ENCODE measurements at places on chromosomes 2 and 18.

DNA sequence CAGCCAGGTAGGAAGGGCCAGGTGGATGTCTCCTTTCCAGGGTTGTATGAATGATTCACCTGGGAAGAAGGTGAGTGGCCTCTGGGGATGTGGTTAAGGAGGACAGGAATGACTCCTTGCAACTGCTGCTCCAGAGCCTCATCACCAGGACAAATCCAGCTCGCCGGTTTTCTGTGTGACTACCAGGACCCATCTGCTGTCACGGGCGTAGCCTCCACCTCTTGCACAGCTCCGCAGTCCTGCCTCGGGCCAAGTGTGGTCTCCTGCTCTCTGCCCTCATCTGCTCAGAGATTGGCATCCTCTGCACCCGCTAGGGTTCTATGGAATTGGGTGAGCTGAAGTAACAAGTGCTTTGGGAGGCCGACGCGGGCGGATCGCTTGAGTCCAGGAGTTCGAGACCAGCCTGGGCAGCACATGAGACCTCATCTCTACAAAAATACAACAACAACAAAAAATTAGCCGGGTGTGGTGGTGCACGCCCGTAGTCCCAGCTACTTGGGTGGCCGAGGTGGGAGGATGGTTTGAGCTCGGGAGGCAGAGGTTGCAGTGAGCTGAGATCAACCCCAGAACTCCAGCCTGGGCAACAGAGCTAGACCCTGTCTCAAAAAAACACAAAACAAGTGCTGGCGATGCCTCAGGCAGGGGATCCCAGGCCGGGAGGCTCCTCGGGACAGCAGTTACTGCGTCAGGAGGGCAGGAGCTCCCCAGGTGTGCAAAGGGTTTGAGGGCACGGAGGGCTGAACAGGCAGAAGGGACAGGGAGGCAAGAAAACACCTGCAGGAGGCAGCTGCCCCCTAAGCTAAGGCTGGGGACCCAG, 831 bp upstream of the D2HGDH start:
- DNase-seq = no peak

DNA sequence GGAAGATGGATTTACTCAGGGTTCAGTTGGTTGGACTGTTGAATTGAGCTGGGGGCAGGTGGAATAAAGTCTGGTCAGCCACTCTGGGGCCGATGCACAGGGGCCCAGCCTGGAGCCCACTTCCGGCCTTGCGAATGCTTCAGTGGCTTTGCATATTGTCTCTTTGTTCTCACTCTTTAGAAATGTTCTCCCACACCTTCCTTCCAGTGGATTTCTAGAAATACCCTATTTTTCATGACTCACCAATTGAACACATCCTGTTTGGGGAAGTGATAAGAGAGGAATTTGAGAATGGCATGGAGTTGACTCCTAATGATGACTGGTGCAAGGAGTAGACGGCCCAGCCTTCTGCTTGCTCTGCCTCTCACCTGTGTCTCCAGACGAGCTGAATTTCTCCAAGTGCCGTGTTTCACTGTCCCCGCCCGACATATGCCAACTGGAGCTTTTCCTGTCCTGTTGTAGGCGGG, 28.1 kb downstream of the ASAP2 start:
- DNase-seq = no peak

GRCh38 chr2:24742730-24743129, 50.5 kb downstream of the PTRHD1 start:
- no peak for DNase-seq

GRCh38 chr18:9454061-9454703, 21.1 kb upstream of the RALBP1 start:
- no peak for DNase-seq

DNA sequence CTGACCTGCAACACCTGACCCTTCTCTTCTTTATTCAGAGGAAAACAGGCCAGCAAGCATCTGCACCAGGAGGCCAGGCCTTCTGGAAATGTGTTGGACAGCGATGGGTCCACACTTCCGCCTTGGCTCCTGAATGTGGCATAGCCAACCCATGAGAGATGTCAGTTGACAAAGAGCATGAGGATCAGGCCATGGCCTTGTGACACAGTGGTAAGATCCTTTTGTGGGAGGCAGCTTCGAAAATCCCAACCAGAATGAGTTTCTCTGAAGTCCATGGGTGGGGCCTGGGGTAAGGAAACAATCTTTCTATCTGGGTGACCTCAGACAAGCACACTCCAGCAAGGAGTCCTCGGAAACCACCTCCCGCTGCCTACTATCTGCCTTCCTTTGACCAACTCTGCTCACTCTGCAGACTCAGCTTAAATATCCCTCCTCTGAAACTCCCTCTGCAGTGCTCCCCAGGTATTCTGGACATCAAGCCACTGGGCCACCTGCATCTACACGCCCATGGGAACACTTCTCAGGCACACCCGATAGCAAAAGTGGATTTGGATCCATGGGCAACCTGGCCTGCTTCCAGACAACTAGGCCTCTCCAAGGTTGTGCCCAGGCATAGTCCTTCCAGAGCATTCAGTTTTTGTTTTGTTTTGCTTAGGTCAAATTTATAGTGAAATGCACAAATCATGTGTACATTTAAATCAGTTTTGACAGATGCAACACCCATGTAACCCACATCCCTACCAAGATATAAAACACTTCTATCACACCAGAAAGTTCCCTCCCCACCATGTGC, 3.6 kb upstream of the SH2D6 start:
- DNase-seq = no peak

- no peak for DNase-seq
Observed at GRCh38 chr2:190996338-190996946, 17.5 kb downstream of the STAT1 start.

DNA sequence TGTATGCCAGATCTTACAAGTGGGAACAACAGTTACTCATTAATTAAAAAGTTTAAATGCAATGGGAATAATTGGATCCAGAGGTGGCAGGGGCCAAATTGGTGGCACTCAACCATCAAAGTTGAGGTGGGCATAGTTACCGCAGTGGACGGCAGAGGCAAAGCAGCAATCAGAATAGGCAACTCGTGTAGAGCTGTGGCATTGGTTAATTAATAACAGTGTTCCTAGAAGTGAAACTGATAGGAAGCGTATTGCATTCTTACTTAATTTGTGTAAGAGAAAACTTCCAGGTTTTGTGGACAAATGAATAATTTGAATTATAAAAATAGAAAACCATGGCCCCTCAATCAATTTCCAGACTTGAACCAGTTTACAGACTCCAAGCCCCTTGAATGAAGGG, 1068.2 kb upstream of the ACVR2A start:
- DNase-seq = no peak

DNA sequence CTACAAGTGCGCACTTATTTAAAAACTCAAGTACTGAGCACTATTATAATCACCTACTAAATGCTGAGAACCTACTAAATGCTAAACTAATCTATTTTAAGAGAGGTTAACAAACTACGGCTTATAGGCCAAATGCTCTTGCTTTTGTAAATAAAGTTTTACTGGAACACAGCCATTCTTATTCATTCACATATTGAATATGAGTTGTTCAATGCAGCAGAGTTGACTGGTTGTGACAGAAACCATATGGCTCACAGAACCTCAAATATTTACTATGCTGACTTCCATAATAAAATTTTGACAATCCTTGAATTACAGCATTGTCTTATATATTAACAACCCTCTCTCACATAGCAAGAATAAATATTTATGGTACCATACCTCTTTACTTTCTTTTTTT, 103.2 kb downstream of the ZNF521 start:
- no peak for DNase-seq

DNA sequence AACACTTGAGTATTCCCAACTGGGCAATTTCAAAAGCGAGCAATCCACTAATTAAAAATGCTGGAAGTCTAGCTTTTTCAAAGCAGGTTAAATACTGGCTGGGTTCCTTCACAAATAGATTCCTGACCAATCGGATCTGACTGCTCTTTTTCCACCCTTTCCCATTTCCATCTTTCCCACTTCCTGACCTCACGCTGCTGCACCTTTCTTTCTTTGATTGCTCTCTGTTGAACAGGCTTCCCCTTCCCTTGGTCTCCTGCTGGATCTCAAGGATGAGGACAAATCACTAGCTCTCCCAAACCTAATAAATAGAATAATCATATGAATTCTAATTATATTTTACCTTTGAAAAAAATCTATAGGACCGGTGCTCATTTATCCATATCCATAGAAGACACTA, 121.2 kb downstream of the TCF4 start:
- no peak for DNase-seq

DNA sequence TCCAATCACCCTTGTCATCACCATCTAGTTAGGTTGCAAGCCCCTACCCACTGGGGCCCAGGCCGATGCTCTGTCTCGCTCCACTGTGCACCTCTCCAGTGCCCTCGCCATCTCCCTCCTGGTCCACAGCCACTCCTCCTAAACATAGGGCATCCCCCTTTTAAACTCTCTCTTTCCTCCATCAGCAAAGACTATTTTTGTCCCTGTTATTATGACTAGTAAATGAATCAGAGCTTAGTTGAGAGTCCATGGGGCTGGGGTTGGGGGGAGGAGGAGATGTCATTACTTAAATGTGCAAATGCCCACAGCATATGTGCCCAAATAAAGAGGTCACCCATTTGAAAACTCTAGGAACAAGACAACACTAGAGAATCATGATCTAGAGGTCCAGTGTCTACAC, 167.4 kb downstream of the TRABD2A start:
- no peak for DNase-seq

- DNase-seq = no peak
Observed at GRCh38 chr2:239328351-239329191, 72.2 kb downstream of the HDAC4 start.

GRCh38 chr2:146324951-146325350, 1519.9 kb upstream of the ACVR2A start:
- no peak for DNase-seq

- DNase-seq = peak; percentile 52
Observed at GRCh38 chr2:88090446-88091283, 23.0 kb downstream of the SMYD1 start.

DNA sequence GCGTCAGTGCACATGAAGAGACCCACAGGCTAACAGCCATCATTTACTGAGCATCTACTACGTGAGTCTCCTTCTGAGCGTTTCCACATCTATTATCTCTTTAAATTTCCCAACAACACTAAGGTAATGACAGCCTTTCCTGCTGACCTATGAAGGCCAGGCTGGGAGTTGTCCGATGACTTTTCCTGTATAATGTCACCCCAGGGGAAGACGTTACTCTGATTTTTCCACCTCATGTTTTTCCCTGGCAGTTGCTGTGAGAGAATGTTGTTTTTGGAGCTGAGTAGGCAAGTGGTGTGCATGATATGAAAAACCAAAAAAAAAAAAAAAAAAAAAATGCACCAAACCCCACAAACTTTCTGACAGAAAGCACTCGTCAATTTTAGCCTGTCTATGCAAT, 207.6 kb downstream of the SLC8A1 start:
- DNase-seq = no peak

GRCh38 chr2:80068038-80068731, 236.4 kb downstream of the LRRTM1 start:
- DNase-seq = no peak

DNA sequence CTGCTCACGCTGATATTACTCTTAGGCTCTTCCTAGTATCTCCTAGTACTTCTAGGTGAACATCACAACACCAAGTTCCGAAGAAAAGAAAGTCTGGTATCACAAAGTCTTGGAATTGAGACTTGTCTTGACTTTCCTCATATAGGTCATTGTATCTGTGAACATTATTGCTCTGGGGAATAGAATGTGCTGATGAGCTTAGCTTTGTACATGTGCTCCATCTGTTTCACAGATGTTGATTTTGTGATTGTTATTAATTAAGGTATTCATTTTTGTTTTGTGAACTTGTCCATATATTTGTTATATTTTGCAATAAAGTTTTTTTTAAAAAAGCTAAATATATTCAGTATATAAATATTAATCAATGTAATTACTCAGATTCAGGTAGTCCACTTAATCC, 111.7 kb downstream of the BABAM2 start:
- no peak for DNase-seq

DNA sequence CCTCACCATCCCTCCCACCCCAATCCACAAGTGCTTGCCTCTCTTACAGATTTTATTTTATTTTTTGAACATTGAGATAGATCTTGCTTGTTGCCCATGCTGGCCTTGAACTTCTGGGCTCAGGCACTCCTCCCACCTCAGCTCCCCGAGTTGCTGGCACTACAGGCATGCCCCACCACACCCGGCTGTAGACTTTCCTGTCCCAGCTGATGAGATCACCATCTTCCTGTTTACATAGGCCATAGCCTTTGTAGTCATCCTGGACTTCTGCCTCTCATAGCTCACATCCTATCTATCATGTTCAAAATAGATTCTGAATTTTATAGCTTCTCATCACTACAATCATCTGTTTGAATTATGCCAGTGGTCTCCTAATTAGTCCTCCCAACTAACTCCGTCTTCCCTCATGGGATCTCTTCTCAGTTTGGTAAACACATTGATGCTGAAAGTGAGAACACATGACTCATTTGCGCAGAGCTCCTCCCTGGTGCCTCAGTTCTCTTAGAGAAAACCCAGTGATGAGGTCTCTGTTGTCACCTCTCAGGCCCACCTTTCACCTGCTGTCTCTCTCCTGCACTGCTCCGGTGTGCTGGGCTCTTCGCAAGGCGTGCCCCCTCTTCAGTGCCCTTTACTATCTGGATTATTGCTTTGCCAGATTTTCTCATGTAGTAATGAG, 243.0 kb downstream of the ZNF407 start:
- no peak for DNase-seq

DNA sequence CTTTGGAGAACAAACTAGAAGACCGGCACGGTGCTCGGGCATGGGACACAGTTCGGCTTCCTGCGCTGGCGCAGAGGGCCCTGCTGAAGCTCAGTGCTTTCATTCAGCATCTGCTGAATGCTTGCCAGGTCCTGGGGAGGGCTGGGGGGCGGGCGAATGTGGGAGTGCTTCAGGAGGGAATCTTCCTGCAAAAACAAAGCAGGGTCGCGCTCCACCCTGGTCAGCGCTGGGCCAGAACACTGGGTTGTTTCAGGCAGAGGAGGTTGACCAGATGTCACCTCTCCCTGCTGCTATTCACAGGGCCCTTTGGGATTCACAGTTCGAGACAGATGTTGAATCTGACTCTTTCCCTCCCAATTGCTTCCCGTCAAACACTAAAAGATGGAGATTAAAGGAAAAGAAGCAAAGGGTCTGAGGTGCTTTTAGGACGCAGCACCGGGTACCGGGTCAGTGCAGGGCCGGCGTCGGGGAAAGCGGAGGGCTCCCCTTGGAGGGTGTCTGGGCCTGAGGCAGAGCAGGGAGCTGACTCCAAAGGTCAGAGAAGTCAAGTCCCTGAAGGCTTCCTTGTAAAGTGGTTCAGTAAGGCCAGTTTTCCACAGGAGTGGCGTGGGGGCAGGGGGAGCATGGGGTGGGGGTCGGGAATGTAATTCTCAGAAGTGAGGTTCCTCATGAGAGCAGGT, 82.1 kb upstream of the PXDN start:
- DNase-seq = no peak

DNA sequence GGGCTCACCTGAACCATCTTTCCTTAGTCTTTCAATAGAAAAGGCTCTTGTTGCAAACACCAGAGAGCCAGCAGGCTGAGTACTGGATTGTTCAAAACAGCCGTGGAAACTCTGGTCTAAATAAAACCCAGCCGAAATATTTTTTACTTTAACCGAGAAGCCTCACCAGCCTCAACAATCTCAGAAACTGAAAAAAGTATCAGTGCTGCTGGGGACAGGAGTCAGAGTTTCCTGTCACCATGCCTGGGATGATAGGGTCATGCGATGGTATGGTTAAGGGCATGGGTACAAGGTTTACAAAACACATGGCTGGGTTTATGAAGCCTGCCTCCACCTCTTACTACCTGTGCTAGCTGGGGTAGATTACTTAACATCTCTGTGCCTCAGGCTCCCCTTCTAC, 55.3 kb upstream of the FZD7 start:
- no peak for DNase-seq

Measured in activated T-cell treated with anti-CD3 and anti-CD28 coated beads for 4 hours (primary cell).